T-helper 2 cell treated with Interferon-gamma antibody and Interleukin-4, amounts not matched to agents 5 μg/mL and 100 μg/mL, for 36 hours (primary cell): ENCODE measurements at places on chromosomes 6 and 20.

DNA sequence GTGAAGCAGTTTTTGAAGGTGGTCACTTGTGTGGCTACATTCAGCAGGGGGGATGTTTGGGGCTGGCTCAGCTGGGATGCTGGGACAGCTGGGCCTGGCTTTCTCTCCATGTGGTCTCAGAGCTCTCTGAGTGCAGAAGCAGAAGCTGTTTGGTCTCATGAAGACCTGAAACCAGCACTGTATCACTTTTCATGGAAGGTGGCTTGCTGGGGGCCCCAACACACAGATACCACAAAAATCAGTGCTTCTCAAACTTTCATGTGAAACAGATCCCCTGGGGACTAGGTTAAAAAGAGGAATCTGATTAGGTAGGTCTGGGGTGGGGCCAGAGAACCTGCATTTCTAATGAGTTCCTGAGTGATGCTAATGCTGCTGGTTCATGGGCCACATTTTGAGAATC, 347.3 kb downstream of the DHX35 start:
- DNase-seq, result no peak

DNA sequence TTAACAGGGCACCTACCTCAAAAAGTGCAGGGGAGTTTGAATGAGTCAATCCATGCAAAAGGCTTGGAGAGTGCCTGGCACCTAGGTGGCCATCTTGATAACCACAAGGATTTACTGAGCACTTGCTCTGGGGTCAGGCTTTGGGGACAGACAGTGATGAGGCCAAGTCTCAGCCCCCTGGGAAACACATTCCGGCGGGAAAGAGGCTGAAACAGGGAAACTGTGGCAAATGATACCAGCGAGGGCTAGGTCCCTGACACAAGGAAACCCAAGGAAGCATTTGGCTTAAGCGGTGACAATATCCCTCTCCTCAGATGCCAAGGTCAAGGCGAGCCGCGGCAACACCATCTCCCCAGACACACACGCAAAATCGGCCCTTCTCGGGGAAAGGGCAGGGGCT, 527 bp upstream of the DOK5 start:
- no peak for DNase-seq

DNA sequence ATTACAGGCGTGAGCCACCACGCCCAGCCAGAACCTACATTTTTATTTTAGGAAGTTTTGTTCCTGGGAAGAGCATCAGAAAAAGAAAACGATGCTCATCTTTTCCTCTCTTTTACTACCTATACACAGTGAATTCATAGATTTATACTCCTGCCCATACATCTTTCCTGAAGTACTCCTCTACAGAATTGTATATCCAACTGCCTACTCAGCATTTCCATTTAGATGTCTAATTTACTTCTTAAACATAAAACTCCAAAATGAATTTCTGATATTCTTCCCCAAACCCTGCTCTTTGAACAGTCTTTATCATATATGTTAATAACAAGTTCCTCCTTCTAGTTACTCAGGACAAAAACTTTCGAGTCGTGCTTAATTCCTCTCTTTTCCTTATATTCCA, 39.8 kb upstream of the RSPO3 start:
- no peak for DNase-seq

GRCh38 chr6:166007349-166008263, 160.0 kb downstream of the TBXT start:
- DNase-seq, result no peak

DNA sequence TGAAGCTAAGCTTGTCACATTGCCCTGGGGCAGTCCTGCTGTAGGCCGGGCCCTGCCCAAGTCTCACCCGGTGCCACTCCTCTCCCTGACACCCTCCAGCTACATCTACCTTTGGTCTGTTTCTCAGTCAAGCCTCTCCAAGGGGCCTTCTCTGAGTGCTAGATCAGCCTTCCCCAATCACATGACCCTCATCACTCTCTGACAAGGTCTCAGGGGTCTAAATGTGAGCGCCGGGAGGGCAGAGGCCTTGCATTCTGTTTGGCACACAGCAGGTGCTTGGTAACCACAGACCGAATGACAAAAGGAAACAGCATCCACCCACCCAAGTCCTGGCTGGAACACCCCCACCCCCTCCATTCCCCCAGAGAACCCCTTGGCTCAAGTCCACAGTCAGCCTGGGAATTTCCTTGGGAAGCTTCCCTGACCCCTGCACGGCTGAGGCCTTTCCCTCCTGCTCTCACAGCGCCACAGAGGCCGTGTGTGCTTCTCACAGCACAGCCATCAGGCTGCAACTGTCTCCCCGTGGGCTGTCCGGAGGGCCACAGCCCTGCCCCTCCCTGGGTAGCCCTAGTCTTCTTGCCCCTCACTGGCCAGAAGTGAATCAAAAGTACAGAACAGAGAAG, 32.9 kb downstream of the PKIG start:
- DNase-seq, result no peak

GRCh38 chr20:32539026-32539816, 45.9 kb downstream of the NOL4L start:
- DNase-seq, result peak; percentile 24

DNA sequence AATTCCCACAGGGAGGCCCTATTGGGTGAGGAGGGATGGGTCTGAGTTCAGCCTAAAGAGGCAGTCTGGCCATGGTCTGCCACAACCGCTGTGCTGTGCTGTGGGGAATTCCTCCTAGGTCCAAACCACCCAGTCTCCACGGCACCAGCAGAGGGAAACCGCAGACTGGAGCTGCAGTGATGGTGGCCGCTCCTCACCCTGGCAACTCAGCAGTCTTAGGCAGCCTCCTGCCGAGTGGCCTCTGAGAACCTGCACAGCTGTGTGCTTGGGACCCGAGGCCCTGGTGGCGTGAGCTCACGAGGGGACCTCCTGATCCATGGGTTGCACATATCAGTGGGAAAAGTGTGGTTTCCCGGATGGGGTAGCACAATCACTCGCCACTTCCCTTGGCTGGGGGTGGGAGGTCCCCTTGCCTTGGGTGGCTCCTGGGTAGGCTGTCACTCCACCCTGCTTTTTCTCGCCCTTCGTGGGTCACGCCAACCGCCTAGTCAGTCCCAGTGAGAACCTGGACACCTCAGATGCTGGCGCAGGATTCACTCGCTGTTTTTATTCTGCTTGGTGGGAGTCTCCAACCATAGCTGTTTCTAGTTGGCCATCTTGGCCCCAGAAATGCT, 242.2 kb downstream of the CDH26 start:
- DNase-seq, result no peak

DNA sequence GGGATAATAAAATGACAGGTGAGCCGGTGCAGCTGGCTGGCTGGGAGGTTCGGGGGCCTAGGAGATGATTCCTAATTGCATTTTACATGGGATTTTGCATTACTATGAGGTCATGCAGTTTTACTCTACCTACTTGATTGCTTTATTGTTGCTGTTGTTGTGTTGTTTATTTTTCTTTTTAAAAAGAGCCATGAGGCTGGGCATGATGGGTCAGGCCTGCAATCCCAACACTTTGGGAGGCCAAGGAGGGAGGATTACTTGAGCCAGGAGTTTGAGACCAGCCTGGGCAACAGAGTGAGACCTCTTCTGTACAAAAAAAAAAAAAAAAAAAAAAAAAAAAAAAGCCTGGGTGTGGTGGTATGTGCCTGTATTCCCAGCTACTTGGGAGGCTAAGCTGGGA, 104.8 kb downstream of the GJA1 start:
- DNase-seq, result no peak

DNA sequence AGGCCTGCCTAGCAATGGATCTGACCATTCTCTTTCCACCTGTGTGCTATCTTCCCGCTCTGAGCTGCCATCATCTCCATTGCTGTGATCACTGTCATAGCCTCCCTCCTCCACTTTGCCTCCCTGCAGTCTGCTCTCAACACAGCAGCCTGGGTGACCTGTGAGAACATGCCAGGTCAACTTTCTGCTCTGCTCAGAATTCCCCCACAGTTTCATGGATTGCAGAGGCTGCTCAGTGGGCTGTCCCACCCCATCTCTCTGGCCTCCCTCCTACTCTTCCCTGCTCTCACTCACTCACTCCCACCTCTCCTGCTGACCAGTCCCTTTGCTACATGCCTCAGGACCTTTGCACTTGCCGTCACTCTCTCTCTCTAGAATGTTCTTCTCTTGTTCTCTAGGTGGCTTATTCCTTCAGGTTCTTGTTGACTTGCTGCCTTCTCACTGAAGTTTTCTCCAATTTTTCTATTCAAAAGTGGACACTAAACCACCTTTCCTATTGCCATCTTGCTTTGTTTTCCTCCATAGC, 159.9 kb downstream of the CD83 start:
- DNase-seq, result no peak

DNA sequence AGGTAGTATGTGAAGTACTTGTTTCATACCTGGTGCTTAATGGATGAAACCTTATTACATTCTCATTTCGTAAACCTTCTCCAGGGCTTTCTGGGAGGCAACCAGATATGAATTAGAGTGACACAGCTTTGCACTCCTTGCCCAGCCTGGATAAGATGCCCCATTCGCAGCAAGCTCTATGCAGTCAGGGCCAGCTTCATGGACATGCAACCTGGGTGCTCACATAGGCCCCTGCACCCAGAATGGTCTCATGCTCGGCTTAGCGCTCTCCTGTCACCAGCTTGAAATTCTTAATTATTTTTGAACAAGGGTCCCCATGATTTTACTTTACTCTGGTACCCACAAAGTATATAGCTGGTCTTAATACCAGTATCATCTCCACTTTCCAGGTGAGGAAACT, 11.3 kb upstream of the PTGIS start:
- no peak for DNase-seq

DNA sequence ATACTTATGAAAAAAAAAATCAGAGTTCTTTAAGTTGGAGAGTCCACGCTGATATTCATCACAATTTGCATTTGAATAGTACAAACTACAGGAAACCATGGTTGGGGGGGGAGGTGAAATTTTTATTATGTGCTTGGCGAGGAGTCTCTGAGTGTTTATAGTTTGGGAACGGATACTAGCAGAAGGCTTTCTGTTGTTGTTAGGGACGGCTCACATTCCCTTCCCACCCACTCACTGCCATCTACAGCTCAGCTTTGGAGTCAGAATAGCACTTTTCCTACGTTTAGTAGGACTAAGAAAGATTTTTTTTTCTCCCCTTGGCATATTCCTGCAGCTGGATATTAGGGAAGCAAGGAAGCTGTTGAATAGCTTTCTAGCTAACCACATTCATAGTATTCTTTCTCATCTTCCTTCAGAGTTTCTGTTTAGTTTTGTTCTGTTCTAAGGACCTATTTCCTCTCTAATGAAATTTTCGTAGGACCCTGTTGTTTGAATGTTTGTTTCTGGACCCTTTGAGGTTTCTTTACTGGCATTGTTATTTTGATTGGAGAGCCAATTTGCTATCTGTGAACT, 235.1 kb upstream of the ZNF217 start:
- DNase-seq, result no peak

DNA sequence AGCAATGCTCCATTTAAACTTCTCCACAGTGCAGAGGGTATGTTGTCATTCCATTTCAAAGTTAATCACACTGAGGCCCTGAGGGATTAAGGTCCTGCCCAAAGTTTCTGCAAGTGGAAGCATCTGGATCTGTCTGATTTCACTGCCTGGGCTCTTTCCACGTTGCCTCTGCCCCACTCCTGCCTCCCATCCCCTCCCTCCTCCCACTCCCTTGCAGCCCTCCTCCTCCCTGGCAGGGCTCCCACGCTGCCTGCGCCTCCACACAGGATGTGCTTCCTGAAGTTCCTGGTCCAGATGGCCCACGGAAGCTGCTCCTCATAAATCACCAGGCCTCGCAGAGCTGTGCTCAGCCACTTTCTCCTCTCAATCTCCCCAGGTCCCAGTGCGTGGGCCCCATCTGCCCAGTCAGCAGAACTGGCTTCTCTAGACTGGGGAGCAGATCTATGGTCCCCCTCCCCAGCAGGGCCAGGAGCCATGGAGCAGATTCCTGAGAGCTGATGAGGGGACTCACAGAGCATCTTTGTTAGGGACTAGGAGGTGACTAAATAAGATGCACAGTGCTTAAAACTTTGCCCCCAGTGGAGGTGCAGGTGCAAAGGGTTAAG, 65.4 kb upstream of the MAFB start:
- DNase-seq, result no peak

DNA sequence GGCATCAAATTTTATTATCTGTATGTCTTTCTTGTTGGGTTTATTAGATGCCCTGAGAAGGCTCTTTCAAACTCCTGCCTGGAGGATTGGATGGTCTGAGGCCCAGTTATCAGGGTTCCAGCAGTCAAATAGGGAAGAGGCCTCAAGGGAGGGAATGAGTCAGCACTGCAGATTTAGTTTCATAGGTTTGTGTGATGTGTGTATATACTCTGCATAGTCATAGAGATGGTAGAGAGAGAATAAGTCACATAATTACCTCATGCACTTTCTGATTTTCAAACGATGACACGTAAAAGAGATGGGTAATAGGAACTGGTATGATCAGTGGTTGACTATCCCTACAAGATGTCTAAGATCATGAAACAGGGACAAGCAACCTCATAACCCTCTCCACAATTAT, 82.1 kb downstream of the ADAT2 start:
- no peak for DNase-seq

DNA sequence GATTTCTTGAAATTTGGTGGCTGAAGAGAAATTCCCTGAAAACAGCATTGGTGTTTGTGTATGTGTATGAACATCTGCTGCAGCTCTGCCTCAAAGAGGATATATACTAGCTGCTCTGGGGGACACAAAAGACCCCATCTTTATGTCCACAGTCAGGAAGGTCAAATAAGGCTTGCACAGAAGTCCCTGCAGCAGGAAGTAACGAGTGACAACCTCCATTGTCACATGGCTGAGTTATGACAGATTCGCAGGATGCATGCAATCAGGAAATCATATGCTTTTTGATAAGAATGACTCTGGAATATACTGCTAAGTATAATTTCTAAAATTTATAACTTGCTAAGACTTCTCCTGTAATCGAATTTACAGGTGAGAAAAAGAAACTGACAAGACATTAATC, 225.9 kb upstream of the CST7 start:
- DNase-seq, result no peak

DNA sequence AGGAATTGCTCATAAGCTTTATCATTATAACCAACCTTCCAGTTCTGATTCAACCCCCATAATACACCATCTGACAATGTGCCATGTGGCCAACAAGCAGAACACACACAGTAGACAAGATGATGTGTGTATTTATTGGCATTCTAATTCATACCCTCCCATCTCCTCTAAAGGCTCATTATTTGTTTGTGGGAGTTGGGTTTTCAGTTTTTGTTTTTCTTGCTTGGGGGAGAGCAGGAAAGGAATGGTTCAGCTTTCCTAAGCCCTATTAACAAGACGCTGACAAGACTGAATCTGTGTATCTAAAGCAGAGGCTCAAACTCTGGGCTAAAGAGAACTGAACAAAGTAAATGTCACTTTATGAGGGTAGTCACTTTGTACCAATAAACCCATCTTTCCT, 36.8 kb downstream of the EPB41L2 start:
- no peak for DNase-seq

- DNase-seq, result peak; percentile 17
Observed at GRCh38 chr20:44209686-44210405, 725 bp downstream of the OSER1 start.

DNA sequence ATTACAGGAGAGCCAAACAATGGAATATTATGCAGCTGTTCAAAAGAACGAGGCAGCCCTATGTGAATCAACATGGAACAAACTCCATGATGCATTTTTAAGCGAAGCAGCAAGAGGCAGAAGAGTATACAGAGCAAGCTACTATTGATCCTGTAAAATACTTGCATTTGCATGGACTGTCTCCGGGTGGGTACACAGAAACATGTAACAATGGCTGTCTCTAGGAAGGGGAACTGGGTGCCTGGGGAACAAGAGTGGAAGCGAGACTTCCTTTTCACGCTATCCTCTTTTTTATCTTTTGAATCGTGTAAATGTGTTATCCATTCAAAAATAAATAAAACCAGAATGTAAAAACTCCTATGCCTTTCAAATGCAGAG, 93.3 kb upstream of the SIRPA start:
- DNase-seq, result no peak
